Left ventricle myocardium superior (tissue), 1 donor: ENCODE measurements at places on chromosomes 1 and 21. TPM values are rescaled to one million over a fixed set of nuclear protein-coding genes. Genes with fewer than 3 reads are reported as not detected.

Gene FAM89A
- 8.6 TPM for total RNA-seq

Gene TPTE
- total RNA-seq, result not detected

DNA sequence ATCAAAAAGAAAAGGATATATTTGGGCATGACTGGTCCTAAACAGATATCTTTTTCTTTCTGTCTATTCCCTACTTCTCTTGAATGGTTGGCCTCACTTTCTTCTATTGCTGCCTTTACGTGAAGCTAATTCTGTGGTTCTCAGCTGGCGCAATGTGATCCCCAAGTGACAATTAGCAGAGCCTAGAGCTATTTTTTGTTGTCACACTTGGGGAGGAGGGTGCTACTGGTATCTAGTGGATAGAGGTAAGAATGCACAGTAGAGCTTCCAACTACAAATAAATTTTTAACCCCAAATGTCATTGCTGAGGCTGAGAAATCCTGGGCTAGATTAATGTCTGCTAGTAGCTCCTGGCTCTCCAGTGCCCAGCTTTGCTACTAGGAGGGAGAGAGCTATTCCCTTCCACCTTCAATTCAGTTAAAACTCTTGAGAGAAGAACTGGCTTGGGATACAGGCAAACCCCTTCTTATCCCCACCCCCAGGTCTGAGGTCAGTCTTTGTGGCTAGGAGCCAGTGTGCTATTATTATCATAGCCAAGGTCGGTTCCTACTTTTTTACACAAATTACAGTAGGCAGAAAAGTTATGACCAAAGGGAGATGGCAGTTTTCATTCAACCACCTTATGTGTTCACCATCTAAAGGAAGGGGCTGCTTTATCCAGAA, 102.1 kb downstream of the SNX7 start:
- DNase-seq, result no peak

DNA sequence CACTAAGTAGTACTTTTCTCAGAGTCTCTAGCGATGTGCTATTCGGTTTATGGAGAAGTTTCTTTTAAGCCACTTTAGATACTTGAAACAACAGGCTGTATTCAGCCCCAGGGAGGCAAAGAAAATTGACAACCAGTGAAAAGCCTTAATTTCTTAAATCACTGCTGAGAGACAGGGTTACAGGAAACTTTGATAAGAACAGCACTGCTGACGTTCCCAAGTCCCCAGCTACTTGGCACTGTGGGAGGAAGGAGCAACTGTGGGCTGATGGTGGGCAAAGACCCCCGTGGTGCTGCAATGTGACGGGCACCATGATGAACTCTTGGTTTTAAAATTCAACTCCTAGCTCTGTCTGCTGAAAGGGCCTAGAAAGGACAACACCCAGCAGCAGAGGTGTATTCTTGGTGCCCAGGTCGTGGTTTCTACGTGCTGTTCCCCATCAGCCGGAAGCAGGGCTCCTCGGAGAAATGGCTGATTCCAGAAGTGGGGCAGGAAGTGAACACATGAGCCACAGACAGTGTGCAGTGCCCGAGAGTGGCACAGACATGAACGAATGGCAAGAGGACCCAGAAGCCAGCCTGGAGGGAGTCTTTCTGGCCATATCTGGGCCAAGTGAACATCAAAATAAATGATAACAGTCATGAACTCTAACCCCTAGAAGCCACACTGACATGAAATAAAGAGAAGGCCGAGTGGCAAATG, 5.3 kb downstream of the PTTG1IP start:
- DNase-seq, result no peak

DNA sequence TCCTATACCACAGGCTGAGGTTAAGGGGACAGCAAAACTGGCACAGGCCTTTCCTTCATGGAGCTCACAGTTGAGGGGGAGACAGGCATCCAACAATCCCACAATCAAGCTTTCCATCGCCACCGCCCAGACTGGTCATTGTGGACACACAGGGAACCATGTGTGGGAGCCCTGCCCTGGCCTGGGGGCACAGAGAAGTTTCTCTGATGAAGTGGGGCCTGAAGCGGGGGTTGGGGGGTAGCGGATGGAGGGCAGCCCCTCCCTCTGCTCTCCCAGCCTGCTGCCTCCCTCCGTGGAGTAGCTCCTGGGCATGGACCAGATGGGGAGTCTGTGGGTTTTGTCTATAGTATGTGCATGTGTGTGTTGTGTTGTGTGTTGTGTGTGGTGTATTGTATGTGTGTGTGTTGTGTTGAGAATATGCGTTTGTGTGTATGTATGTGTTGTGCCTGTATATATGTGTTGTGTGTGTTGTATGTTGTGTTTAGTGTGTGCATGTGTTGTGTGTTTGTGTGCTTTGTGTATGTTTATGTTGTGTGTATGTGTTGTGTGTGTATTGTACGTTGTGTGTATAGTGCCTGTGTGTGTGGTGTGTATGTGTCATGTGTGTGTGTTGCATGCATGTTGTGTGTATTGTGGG, 14.4 kb upstream of the LDLRAP1 start:
- DNase-seq, result no peak

- no peak for DNase-seq
Observed at GRCh38 chr1:28328228-28328648, 602 bp upstream of the MED18 start.

GRCh38 chr1:26570287-26570686, 40.7 kb downstream of the RPS6KA1 start:
- DNase-seq, result no peak

GRCh38 chr1:92944901-92945747, 16.1 kb downstream of the DIPK1A start:
- DNase-seq, result no peak

- no peak for DNase-seq
Observed at GRCh38 chr1:205988585-205988995, 14.6 kb downstream of the RAB7B start.

Gene LHX8
- not detected for total RNA-seq
